Fibroblast of lung (primary cell): ENCODE measurements at places on chromosomes 1 and 21. TPM values are rescaled to one million over a fixed set of nuclear protein-coding genes. Genes with fewer than 3 reads are reported as not detected.
A peak's percentile ranks its signal among the peaks of the same experiment; 100 is the strongest.

GRCh38 chr1:190578526-190578925 lies 100.9 kb upstream of the BRINP3 start:
- H3K27me3 ChIP-seq = no peaks in the 10 kb centered on the region
- H3K4me3 ChIP-seq = no peak overlapping the region
- no peak overlapping the region for H3K27ac ChIP-seq
- DNase-seq = no peak
- no peaks in the 10 kb centered on the region for H3K4me1 ChIP-seq

DNA sequence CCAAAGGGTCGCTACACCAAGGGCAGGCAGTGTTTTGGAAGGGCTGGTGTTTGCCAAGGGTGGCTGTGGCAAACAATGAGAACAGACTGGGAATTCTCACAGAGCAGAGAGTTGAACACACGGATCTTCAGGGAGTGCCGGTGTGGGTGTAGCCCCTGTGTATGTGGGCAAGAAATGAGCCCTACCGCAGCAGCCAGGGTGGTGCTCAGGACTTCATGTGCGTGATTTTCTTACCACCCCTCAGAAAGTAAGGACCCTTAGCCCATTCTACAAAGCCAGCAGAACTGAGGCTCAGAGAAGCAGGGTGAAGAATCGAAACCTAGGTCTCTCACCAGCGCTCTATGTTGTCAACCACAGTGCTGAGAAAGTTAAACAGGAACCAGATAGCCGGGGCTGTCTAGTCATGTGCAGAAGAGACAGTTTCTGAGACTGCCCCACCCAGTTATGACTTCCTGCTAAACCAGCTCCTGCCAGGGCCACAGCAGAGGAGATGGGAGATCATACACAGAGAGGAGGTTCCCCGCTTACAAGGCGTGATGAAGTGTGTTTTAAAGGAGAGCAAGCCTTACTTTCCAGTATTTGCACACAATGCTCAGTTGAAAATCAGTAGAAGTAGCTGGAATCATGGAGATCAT lies 21.9 kb upstream of the MORC3 start:
- DNase-seq = no peak
- no peaks in the 10 kb centered on the region for H3K27me3 ChIP-seq
- no peaks in the 10 kb centered on the region for H3K4me1 ChIP-seq
- no peak overlapping the region for H3K4me3 ChIP-seq
- no peak overlapping the region for H3K27ac ChIP-seq

DNA sequence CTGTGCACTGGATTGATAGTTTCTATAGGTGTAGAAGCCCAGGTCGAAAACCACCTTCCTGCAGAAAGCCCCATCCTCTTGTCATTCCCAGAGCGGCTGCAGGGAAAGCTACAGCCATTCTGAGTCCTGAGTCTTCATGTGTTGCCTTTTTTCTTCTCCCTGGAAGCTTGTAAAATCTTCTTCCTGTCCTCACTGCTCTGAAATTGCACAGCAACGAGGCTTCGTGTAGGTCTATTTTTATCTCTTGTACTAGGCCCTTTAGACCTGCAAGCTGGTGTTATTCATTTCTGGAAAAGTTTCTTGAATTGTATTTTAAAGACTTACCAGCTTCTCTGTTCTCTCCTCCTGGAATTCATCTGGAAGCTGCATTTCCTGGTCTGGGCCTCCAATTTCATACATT lies 44.2 kb upstream of the ETS2 start:
- no peak for DNase-seq
- no peaks in the 10 kb centered on the region for H3K36me3 ChIP-seq
- H3K27ac ChIP-seq = no peak overlapping the region
- no peak overlapping the region for H3K4me3 ChIP-seq
- no peaks in the 10 kb centered on the region for H3K27me3 ChIP-seq

DNA sequence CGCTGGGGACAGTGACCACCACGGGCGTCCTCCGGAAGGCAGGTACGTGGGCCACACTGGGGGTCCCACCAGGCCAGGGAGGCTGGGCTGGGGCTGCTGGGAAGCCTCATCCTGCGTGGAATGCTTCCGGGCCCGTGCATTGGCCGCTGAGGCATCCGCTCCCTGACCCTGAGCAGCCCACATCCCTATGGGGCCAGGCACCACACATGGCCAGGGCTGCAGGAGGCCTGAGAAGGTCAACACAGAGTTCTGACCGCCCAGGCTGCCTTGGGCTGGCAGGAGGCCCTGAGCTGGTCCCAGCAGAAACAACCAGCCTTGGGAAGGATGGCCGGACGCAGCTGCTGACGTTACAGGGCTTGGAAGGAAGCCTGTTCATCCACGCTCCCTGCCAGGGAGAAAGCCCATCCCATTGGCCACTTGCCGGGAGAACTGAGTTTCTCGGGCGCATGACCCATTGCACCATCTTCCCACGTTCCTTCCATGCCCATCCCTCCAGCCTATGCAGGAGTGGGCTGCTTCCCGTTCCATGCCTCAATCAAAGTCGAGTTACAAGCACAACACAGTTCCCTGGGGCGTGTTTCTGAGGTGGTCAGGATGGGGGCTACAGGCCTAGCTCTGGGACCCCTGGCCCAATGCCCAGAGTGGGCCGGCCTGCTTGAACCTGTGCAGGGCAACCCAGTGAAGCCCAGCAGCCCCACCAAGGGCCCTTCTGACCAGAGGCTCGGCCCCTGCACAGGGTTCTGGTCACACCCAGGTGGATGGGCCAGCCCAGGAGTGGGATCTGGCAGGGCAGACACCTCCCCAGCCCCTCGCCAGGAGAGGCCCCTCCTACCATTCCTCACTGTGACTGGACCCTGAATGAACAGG lies 31.7 kb downstream of the TRIM11 start:
- H3K4me1 ChIP-seq = peaks cover 11% of the 10 kb centered on the region
- H3K27ac ChIP-seq = peak overlapping the region; percentile 59
- no peaks in the 10 kb centered on the region for H3K27me3 ChIP-seq
- H3K36me3 ChIP-seq = no peaks in the 10 kb centered on the region
- DNase-seq = peak; percentile 100

DNA sequence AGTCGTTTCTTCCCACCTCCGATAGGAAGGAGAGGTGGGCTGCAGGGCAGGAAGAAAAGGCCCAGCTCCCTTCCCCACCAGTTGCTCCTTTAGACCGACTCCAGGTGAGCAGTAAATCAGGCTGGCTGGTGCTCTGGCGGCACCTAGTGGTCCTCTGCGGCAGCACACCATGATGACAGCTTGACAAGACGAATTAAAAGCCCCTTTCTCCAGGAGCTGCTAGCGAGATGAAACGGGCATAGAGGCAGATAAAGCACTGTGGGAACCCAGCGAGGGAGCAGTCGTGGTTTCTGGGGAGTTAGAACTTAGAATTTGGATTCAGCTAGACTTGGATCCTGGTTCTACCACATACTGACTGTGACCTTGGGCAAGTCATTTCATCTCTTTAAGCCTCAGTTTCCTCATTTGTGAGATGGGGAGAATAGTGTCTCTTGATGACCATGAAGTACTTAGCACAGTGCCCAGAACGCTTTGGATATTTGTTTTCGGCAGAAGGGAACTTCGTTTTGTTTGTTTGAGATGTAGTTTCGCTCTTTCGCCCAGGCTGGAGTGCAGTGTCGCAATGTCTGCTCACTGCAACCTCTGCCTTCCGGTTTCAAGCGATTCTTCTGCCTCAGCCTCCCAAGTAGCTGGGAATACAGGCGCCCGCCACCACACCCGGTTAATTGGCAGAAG lies 21.8 kb upstream of the COL9A2 start:
- no peak overlapping the region for H3K27ac ChIP-seq
- no peak overlapping the region for H3K4me3 ChIP-seq
- no peaks in the 10 kb centered on the region for H3K36me3 ChIP-seq
- peaks cover 3% of the 10 kb centered on the region for H3K4me1 ChIP-seq
- no peaks in the 10 kb centered on the region for H3K27me3 ChIP-seq

Gene FAM72B
- total RNA-seq = 0.51 and 2.3 TPM in 2 replicates

Gene ZMYND12
- 1.3 and 3.5 TPM in 2 replicates for total RNA-seq
